ENCODE measurements at places on chromosomes 2 and 18. TPM values are rescaled to one million over a fixed set of nuclear protein-coding genes. Genes with fewer than 3 reads are reported as not detected.

Gene TPGS2
- 92.7 TPM for total RNA-seq

Gene METTL5
- 68.3 TPM for total RNA-seq

Gene GFPT1
- total RNA-seq, result 26.2 TPM

Gene POTEF
- 0.03 TPM for total RNA-seq

Gene AOX1
- total RNA-seq, result 2.8 TPM

Gene TNFRSF11A
- total RNA-seq, result 8.3 TPM
